Fibroblast of mammary gland (primary cell): ENCODE measurements at places on chromosomes 7 and 10.

DNA sequence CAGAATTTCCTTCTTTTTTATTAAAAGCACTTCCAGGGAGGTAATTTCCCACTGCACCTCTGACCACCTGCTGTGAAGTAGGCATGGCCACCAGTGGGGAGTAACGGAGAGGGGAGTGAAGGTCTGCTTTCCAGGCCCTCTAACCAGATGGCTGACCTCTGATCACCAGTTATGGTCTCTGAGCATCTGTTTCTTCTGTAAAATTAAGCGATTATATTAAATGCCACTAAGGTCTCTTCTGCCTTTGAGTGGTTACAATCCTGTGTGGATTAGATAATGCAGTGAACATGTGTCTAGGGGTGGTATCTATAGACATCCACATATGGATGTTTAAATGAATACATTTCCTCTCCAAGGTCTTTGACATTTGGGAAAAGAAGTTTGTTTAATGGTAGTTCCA lies 199.6 kb downstream of the HERPUD2 start:
- no peak for DNase-seq

DNA sequence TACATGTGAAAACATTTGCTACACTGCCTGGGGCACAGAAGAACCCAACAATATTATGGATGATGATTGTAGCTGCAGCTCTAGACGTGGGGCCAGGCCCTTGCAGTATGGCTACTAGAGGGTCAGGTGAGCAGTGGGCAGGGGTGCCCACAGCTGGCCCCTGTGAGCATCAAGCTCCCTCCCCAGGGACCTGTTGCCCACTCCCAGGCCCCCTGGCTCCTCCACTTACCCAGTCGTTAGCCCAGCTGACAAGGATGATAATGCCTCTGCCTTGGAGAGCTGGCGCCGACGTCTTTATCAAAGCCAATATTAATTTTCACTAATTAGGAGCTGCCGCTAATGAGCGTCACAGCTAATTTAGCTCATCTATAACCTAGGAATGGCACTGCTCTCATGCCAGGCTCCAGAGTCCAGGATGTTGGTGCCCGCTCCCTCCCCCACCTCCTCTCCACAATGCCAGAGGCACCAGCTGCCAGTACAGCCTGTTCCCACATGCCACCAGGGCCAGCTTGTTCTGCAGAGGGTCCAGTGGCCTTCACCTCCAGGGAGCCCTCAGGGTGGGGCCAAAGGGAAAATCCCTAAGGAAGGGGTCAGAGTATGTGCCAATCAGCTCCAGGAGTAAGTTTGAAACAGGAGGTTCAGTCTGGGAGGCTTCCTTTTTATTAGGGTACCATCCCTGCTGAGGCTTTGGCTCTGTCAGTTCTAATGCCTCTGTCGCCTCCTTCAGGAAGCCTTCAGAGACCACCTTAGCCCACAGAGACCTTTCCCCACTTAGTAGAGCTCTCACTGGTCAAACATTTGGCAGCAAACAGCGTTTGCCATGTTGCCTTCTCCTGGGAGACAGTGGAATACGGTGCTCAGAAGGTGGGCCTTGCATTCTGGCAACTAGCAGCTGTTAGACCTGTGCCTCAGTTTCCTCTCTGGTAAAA lies 77.2 kb downstream of the CDH23 start:
- no peak for DNase-seq

GRCh38 chr7:97971120-97971989 lies 18.6 kb downstream of the OCM2 start:
- peak; percentile 37 for DNase-seq

GRCh38 chr10:131760416-131761166 lies 140.2 kb upstream of the PPP2R2D start:
- no peak for DNase-seq

- no peak for DNase-seq
Measured at GRCh38 chr10:113552701-113553100, at the start of gene HABP2. TSS of gene HABP2 (plus strand) at chr10:113553053. CDS start at chr10:113553122, 69 bp downstream.

GRCh38 chr10:35438718-35439571 lies 102.6 kb downstream of the CCNY start:
- DNase-seq = no peak

DNA sequence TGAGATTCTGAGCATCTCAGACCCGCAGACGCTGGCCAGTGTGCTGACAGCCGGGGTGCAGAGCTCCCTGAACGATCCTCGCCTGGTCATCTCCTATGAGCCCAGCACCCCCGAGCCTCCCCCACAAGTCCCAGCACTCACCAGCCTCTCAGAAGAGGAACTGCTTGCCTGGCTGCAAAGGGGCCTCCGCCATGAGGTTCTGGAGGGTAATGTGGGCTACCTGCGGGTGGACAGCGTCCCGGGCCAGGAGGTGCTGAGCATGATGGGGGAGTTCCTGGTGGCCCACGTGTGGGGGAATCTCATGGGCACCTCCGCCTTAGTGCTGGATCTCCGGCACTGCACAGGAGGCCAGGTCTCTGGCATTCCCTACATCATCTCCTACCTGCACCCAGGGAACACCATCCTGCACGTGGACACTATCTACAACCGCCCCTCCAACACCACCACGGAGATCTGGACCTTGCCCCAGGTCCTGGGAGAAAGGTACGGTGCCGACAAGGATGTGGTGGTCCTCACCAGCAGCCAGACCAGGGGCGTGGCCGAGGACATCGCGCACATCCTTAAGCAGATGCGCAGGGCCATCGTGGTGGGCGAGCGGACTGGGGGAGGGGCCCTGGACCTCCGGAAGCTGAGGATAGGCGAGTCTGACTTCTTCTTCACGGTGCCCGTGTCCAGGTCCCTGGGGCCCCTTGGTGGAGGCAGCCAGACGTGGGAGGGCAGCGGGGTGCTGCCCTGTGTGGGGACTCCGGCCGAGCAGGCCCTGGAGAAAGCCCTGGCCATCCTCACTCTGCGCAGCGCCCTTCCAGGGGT lies 703 bp downstream of the RBP3 start:
- DNase-seq = no peak

GRCh38 chr10:89086801-89087521 lies 96.4 kb downstream of the FAS start:
- DNase-seq = peak; percentile 98

- no peak for DNase-seq
Measured at GRCh38 chr7:81128011-81128410, 209.2 kb upstream of the SEMA3C start.

DNA sequence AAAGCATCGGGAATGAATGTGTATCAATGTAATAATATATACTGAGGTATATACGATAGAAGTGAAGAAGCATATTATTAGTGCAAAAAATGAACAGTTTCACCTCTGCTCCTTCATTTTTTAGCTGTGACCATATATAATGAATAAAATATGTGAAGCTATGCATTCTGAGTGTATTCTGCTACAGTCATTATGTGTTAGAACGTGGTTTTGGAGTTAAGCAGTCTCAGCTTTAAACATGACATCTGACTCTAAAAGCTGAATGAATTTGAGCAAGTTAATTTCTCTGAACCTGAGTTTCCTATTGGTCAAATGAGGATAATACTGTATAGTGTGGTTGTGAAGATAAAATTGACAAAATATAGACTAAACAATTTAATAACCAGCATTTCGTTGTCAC lies 358.1 kb downstream of the SUGCT start:
- no peak for DNase-seq

GRCh38 chr7:55260171-55260570 lies 105.0 kb upstream of the LANCL2 start:
- no peak for DNase-seq

GRCh38 chr10:380313-380940 lies 245.2 kb downstream of the ZMYND11 start:
- peak; percentile 48 for DNase-seq

DNA sequence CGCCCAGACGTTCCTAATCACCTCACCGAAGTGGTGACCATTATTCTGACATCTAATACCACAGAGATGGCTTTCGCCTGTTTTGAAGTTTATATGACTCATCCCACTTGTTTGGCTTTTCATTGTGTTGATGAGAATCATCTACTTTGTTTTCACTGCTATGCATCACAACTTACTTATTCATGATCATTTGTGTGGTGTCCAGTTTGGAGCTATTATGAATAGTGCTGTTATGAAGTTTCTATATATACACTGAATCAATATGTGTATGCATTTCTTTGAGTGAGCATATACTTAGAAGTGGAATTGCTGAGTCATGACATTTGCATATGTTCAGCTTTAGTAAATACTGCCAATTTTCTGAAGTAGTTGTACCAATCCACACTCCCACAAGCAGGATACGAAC lies 38.6 kb upstream of the TNKS2 start:
- peak; percentile 44 for DNase-seq

- DNase-seq = no peak
Measured at GRCh38 chr10:112945811-112946210, 4.2 kb upstream of the TCF7L2 start.

DNA sequence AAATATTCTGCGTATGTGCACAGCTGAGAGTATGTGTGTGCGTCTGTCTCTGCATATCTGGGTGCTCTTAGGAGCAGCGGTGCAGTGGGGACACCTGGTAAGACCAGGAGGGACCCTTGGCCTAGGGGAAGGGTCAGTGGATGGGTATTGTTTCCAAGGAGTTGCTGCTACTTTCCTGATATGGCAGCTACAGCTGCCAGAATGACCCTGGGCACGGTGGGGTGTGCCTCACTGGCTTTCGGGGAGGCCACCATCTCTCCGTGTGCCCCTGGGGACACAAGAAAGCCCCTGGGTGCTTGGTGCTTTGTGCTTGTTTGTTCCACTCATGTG lies 8.6 kb downstream of the PFKFB3 start:
- no peak for DNase-seq
